Stimulated activated CD4-positive, alpha-beta T cell treated with anti-CD3 and anti-CD28 coated beads, Interleukin-4, amount 100 ng/mL, for 48 hours (primary cell): ENCODE measurements at places on chromosomes 1 and 21.

GRCh38 chr1:185059950-185060571 lies 14.7 kb downstream of the RNF2 start:
- DNase-seq: no peak

DNA sequence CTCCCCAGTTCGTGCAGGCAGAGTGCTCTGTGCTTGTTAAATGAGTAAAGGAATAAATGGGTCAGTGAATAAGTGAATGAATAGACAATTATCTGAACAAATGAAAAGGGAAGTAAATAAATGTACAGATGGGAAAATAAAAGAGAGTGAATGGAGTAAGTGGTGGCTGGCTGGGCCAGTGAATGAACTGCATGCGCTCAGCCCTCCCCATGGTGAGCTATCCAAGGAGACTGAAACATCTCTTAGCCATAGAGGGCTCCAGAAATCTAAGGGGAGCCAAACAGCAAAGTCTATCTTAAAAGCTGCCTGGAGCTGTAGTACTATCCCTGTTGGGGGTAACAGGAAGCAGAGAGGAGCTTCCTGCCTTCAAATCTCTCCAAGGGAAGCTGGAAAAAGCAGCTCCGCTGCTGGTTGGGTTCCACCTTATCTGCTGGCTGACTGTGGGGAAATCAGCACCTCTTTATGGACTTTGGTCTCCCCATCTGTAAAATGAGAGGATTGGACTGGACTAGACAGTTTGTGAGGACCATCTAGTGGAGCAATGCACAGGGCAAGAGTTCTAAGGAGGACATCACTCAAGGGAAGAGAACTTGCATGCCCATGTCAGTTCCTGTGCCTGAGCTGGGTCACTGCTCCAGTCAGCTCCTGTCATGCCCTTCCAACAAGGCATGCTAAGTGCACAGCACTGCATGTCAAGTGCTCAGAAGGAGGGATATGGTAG lies 77.9 kb downstream of the TRABD2B start:
- no peak for DNase-seq

DNA sequence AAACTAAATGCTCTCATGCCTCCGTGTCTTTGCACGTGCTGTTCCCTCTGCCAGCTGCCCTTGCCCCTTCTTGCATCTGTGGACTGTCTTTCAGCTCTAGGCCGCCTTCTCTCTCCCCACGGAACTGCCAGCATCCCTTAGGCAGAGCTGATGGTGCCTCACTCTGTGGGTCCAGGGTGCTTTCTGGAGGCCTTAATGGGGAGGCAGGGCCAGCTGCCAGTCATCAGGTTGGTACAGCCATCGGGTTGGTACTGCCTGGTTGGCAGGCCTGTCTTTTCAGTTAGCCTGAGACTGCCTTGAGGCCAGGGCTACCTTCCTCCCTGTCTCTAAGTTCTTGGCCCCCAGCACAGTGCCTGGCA lies 61.4 kb upstream of the TARBP1 start:
- DNase-seq: no peak

- no peak for DNase-seq
Measured at GRCh38 chr1:21308847-21309652, 18.8 kb upstream of the ECE1 start.

- DNase-seq: no peak
Measured at GRCh38 chr1:38392861-38393260, 346.3 kb upstream of the POU3F1 start.

GRCh38 chr1:30417701-30418046 lies 305.7 kb downstream of the MATN1 start:
- no peak for DNase-seq

DNA sequence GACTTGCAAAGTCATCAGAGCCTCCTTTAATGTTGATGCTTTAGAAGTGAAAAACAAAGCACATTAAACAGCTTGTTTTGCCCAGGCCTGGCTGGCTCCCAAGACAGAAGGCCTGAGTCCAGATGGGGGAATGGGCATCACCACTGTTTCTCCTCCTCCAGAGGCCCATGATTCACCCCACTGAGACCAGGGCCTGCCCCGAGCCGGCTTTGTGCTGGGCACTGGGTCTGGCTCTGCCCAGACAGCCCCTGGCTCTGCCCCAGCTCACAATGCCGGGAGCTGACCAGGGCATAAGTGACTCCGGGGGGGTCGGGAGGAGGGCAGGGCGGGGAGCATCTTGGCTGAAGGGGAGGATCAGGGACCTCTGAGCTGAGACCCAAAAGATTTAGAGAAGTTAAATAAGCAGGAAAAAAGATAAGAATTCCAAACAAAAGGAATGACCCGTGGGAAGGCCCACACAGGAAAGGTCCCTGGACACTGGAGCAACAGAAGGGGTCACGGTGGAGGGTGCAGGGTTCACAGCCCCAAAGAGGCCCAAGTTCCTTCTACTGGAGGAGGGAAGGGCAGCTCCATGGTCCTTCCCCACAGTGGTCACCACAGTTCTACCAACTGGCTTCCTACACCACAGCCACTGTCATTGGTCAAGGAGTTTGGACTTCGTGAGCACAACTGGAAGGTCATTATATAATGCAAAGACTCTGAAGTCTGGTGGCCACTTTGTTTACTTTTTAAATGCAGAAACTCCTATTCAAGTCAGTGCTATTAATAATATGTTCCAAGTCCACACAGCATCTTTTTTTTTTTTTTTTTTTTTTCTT lies 5.5 kb downstream of the C2CD2 start:
- DNase-seq: no peak

GRCh38 chr21:32813265-32813903 lies 41.8 kb upstream of the PAXBP1 start:
- no peak for DNase-seq

DNA sequence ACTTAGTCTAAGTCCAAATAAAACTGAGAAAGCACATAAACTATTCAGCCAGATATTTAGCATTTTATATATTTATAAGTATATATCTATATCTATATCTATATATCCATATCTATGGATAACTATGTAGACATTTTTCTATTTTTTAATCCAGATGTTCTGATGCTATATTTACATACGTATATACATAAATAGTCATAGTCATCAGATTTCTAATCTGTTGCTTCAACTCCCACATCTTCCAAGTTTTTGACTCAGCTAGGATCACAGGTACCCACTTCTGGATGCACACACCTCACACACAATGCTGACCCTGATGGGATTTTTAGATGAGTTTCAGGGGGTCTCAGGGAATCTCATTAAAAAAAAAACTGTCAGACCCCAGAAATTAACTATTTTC lies 52.2 kb upstream of the ZC3H11B start:
- DNase-seq: no peak

DNA sequence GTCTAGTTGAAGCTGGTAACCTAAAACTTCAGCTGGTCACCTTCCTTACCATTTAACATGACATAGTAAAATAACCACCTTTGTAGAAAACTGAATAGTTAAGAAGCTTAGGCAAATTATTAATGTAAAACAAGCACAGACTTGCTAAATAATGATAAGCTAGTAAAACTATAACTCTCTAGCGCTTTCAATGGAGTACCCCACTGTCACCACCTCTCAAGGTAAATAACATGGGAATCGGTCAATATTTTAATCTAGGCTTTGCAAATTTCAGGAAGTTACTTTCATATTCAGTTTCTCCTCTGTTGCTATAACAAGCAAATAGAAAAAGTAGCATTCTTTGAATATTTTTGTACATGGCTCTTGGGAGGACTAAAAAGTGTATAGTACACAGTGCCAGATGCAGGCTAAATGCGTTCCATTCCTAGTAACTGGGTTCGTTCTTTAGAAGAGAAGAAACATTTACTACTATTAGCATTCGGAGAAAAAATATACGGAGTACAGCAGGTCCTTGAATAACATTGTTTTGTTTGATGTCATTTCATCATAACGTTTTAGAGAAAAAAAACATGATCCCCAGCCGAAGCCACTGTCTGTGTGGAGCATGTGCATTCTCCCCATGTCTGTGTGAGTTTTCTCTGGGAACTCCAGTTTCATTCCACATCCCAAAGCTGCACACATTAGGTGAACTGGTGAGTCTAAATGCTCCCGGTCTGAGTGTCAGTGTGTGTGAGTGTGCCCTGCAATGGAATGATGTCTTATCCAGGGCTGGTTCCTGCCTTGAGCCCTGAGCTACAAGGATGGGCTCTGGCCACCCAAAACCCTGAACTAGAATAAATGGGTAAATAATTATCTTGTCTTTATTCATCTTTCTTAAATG lies 52.5 kb downstream of the EPRS1 start:
- no peak for DNase-seq

DNA sequence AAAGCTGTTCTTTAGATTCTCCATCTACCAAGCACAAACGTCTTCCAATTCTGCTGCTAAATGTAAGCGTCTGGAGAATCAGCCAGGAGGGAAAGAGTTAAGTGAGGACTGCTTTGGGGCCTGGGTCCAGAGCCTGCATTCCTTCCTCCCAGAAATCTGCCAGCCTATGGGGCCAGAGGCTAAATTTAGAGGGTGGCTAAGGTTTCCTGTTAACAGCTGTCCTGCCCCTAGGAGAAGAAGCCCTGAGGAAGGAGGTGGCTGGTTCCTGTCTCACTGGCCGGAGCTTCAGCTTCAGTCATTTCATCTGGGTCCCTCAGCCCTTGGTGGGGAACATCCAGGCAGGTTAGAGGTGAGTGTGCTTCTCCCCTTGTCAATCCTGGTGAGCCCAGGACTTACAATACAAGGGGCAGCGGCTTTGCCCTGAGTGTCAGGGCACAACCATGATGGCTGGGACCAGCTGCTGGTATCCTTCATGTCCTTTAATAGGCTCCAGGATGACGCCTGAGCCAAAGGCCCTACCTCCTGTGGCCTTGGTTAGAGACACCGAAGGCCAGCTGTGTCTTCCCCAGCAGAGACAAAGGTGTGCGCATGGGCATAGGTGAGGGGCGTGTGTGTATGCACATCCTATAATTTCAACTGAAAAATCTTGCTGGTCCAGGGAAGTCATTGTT lies at the start of gene STYXL2:
TSS of gene STYXL2 (plus strand) at position 230 of the 671 bp plus-strand sequence. CDS start 775 bp downstream, outside the sequence.
- no peak for DNase-seq

GRCh38 chr1:17225140-17225539 lies 20.2 kb downstream of the PADI1 start:
- DNase-seq: no peak

DNA sequence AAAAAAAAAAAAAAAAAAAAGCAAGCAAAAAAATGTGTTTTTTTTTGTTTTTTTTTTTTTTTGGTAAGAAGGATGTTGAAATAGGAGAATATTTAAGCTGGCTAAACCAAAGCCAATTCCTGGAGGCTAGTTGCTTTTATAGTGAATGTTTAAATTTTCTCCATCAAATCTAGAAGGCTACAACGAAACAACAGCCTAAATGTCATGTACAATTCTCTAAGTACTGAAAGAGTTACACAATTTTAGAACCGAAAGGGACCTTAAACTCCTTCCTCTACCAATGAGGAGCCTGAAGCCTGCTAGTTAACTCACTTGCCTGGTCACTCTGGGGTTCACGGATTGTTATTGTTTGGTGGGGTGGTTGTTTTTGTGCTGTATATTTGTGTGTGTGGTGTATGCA lies 3.5 kb downstream of the WLS start:
- no peak for DNase-seq

GRCh38 chr1:46637444-46638083 lies 21.0 kb upstream of the MOB3C start:
- DNase-seq: no peak

DNA sequence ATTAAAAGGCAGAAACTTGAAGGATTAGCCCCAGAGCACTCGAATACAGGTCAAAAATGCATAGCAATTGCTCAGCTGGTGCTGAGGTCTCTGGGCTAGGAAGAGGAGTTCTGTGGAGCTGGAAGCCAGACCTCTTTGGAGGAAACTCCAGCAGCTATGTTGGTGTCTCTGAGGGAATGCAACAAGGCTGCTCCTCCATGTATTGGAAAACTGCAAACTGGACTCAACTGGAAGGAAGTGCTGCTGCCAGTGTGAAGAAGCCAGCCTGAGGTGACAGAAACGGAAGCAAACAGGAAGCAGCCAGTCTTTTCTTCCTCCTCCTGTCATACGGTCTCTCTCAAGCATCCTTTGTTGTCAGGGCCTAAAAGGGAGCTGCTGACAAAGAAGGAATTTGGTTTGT lies 233.4 kb upstream of the FGGY start:
- no peak for DNase-seq

DNA sequence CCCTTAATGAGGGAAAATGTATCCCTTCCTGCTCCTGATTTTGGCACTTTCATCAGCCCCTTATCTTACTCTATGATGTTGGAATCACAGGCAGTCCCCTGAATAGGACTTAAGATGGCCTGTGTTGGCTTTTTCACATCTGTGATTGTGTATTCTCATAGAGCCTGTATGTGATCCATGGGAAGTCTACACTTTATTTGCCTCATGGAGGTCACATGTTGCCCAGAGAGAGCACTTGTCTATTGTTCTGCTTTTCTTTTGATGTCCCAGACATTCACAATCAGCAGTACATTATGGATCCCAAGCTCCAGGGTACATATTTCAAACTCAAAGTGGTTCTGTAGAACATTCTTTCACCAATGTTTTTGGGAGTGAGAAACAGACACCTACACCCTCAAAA lies 885.2 kb upstream of the ADGRL2 start:
- no peak for DNase-seq

DNA sequence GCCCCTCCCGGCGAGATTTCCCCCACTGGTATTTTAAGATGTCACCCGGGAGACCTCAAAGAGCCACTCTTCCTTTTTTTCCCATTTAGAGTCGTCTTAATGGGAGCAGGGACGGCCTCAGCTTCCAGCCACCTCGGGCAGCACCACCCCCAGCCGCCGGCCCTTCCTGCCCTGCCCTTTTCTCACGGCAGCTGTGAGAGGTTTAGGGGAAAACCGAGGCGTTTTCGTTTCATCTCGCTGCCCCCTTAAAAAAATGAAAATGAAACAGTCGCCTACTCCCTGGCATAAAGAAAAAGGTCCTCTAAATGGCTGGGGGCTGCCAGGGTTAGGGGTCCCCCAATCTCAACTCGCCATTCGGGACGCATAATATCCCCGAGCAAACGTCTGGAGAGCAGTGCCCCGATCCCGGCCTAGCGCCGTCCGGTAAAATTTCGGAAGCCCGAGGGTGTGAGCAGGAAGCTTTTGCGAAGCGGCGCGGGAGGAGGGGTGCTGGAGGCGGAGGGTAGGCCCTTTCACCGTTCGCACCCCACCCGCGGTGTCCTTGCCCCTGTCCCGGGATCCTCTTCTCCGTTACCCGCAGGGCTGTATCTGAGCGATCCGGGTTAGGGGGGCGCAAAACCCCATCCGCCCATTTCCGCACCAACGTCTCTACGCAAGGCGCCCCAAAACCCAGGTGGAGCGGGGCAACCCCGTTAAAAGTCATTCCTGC lies 1.2 kb downstream of the RUNX3 start:
- peak; percentile 46 for DNase-seq
